ENCODE measurements at places on chromosomes 4 and X. TPM values are rescaled to one million over a fixed set of nuclear protein-coding genes. Genes with fewer than 3 reads are reported as not detected.

DNA sequence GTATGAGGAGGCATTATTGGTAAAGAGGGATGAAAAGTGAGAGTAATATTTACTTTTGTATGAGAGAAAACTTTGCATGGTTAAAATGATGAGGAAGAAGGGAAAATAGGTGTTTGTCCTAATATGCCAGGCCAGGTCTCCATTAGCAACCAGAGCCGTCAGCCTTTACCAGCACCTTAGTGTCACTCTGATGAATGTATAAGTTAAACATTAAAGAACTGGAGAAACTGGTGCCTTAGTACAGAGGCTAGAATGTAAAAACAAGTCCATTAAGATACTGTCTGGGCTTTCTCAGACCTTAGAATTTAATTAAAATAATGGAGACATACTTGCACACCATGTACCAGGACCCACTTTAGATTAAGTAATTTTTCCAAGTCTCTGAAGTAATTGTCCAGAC is 222.3 kb downstream of the FAM47A start:
- H3K4me1 ChIP-seq = no peaks in the 10 kb centered on the region
- no peak overlapping the region for H3K4me3 ChIP-seq
- no peak overlapping the region for H3K27ac ChIP-seq
- H3K36me3 ChIP-seq = no peaks in the 10 kb centered on the region
- no peak for DNase-seq

The DUX4 gene
- not detected for total RNA-seq

DNA sequence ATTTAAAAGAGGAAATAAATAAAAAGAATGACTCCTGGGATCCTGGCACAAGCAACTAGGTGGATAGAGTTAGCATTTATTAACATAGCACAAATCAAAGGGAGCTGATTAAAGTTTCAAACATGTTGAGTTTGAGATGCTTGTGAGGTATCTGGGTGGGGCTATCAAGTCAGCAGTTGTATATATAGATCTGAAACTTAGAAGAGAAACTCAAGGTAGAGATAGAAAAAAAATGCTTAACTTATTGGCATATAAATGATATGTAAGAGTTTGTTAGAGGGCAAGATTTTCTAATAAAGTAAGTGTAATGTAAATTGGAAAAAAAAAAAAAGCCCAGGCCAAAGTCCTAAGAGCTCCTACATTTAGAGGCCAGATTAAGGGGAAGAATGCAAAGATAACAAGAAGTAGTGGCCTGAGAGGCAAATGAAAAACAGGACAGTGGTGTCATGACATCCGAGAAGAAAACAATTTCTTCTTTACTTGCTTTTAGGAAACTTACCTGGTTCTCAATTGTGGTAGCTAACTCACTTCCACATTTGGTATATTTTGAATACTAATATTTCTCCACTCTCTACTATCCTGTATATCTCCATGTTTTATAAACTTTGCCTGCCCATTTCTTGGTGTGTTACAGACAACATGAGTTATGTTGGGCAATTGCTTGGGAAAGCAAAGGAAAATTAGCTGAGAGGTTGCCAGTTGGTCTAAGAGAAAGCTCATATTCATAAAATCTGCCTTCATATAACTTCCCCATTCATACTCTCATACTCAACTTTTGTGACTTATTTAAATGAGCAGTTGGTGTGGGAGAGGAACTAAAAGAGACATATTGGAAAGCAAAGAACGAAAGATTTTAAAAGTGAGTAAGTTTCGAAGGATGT is 169.2 kb downstream of the PARM1 start:
- H3K4me1 ChIP-seq = no peaks in the 10 kb centered on the region
- H3K27ac ChIP-seq = no peak overlapping the region
- DNase-seq = no peak
- H3K36me3 ChIP-seq = no peaks in the 10 kb centered on the region
- H3K27me3 ChIP-seq = no peaks in the 10 kb centered on the region

The ADGRG2 gene
- not detected for total RNA-seq

DNA sequence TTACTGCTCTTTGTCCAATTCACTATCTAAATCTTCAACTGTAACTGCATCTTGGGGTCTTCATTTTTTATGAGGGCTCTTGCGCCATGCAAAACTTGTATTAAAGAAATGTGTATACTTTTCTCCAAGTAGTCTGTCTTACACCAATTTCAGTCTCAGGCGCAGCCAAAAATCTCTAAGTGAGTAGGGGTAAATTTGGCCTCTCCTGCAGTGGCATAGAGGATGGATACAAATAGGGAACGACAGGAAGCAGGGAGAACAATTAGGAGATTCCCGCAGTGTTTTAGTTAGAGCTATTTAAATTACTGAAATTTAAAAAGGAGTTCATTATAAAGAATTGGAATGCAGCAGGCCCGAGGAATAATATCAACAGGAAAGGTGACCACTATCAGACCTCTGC is 30.2 kb downstream of the DMP1 start:
- no peaks in the 10 kb centered on the region for H3K27me3 ChIP-seq
- H3K27ac ChIP-seq = no peak overlapping the region
- no peaks in the 10 kb centered on the region for H3K4me1 ChIP-seq
- DNase-seq = no peak

DNA sequence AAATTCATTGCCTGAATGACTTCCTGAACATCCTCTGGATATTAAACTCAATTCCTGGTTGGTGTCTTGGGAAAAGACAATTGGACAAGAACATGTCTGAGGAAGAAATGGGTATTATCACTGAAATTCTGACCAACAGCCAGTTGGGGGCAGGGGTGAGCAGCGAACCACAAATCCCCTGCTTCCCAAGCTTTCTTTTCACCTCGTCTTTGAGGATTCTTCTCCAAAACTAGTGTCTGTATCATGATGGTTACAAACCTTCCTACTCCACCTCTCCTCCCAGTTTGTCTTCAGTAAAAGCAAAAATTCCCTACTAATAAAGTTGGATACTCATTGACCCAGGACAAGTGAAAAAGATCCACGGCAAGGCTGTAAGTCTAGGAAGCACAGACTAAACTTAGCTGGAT is 48.3 kb upstream of the WDR1 start:
- H3K27me3 ChIP-seq = no peaks in the 10 kb centered on the region
- H3K36me3 ChIP-seq = no peaks in the 10 kb centered on the region
- peaks cover 31% of the 10 kb centered on the region for H3K4me1 ChIP-seq
- H3K27ac ChIP-seq = no peak overlapping the region
- no peak for DNase-seq

DNA sequence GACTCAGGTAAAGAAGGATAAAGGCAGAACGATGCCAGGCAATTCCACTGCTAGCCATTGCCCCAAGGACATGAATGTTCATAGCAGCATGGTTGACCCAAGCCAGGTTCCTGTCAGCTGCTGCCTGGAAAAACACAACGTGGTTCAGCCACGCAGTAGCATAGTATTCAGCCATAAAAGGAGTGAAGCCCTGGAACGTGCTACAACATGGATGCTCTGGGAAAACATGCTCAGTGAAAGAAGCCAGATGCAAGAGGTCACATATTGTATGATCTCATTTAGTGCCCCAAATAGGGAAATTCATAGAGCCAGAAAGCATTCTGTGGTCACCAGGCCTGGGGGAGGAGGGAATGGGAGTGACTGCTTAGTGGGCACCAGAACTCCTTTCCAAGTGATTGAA is 129.8 kb downstream of the GPR143 start:
- peaks cover 2% of the 10 kb centered on the region for H3K36me3 ChIP-seq
- no peak overlapping the region for H3K27ac ChIP-seq
- H3K4me1 ChIP-seq = peaks cover 13% of the 10 kb centered on the region
- no peak for DNase-seq
- H3K27me3 ChIP-seq = no peaks in the 10 kb centered on the region
- H3K4me3 ChIP-seq = no peak overlapping the region

- H3K36me3 ChIP-seq = no peaks in the 10 kb centered on the region
- no peak for DNase-seq
- no peak overlapping the region for H3K27ac ChIP-seq
- H3K27me3 ChIP-seq = no peaks in the 10 kb centered on the region
Observed at GRCh38 chrX:87663421-87663820, 145.8 kb downstream of the KLHL4 start.

- H3K4me1 ChIP-seq = peaks cover 15% of the 10 kb centered on the region
- H3K27me3 ChIP-seq = peaks cover 8% of the 10 kb centered on the region
- H3K36me3 ChIP-seq = no peaks in the 10 kb centered on the region
- DNase-seq = no peak
- no peak overlapping the region for H3K27ac ChIP-seq
- H3K4me3 ChIP-seq = no peak overlapping the region
Observed at GRCh38 chr4:113384600-113384999, 335.1 kb downstream of the ANK2 start.

The CXCL3 gene
- total RNA-seq = not detected

- H3K4me1 ChIP-seq = peaks cover 28% of the 10 kb centered on the region
- no peak for DNase-seq
- H3K4me3 ChIP-seq = no peak overlapping the region
- H3K27ac ChIP-seq = no peak overlapping the region
- no peaks in the 10 kb centered on the region for H3K27me3 ChIP-seq
- H3K36me3 ChIP-seq = peaks cover 2% of the 10 kb centered on the region
Observed at GRCh38 chr4:163554870-163555465, 60.5 kb downstream of the TMA16 start.

The PGAM4 gene
- 0.70 TPM for total RNA-seq

GRCh38 chrX:136211766-136212556 is 39.2 kb downstream of the MAP7D3 start:
- DNase-seq = no peak
- no peak overlapping the region for H3K4me3 ChIP-seq
- H3K27me3 ChIP-seq = no peaks in the 10 kb centered on the region
- no peaks in the 10 kb centered on the region for H3K4me1 ChIP-seq
- no peak overlapping the region for H3K27ac ChIP-seq
- peaks cover 2% of the 10 kb centered on the region for H3K36me3 ChIP-seq

The SSX2B gene
- not detected for total RNA-seq

The RNF150 gene
- total RNA-seq = not detected

The PAGE4 gene
- total RNA-seq = not detected

GRCh38 chrX:153375571-153375970 is 25.6 kb downstream of the PNMA6E start:
- no peak overlapping the region for H3K4me3 ChIP-seq
- no peaks in the 10 kb centered on the region for H3K36me3 ChIP-seq
- DNase-seq = no peak
- H3K4me1 ChIP-seq = peaks cover 10% of the 10 kb centered on the region
- H3K27me3 ChIP-seq = peaks cover 3% of the 10 kb centered on the region
- no peak overlapping the region for H3K27ac ChIP-seq

DNA sequence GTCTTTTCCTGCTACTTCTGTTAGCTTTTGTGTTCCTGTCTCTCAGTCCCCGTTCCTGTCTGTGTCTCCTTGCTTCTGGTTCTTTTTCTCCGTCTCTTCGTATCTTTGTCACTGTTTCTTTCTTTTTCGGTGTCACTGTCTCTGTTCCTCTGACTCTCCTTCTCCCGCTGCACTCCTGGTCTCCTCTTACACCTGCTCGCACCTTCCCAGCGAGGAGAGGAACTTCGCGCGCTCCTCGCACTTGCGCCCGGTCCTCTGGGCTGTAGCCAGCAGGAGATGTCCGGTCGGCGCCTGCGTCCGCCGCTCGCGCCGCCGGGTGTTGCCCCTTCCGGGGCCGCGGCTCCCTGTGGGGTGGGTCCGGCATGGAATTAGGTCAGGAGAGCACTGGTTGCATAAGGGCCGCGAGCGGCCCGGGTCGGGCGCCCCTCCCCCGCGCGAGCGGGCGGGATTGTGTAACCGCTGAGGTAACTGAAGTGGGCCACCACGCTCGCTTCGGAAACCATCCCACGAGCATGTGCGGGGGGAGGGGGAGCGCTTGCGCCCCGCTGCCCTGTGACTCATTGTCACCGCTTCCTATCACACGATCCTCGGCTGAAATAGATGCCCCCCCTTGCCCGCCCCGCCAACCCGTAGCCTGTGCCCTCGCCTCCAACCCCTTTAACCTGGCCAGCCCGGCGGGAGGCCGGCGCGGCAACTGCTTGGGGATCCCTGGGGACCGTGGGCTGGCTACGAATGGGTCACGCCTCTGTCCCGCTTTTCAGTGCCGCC is 1.6 kb downstream of the LONRF3 start:
- peak; percentile 74 for DNase-seq
- peaks cover 5% of the 10 kb centered on the region for H3K27me3 ChIP-seq
- H3K4me3 ChIP-seq = peak overlapping the region; percentile 79
- H3K27ac ChIP-seq = peak overlapping the region; percentile 81
- peaks cover 4% of the 10 kb centered on the region for H3K36me3 ChIP-seq

The GNRHR gene
- total RNA-seq = not detected

The SOX3 gene
- total RNA-seq = not detected

DNA sequence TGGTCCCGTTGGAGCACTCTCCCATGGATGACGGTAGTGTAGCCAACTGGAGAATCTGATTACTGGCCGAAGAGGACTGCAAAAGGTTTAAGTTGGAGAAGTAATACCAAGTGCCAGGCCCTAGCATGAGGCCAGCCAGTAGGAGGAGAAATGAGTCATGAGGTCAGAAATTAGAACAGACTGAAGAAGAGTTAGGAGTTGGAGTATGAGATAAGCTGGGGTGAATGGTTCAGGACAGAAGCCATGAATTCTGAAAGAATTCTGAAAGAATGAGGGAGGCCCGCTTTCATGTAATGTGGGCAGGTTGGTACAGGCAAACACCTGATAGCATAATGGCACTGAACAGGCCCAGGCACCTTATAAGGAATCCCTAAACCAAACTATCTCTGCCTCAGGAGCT is 18.4 kb upstream of the STK26 start:
- H3K4me1 ChIP-seq = peaks cover 26% of the 10 kb centered on the region
- no peaks in the 10 kb centered on the region for H3K36me3 ChIP-seq
- no peaks in the 10 kb centered on the region for H3K27me3 ChIP-seq
- DNase-seq = no peak
- H3K4me3 ChIP-seq = no peak overlapping the region
- no peak overlapping the region for H3K27ac ChIP-seq

The GRIA3 gene
- total RNA-seq = not detected

GRCh38 chrX:137847376-137847775 is 281.4 kb downstream of the ZIC3 start:
- DNase-seq = no peak
- no peak overlapping the region for H3K27ac ChIP-seq
- H3K36me3 ChIP-seq = no peaks in the 10 kb centered on the region
- no peaks in the 10 kb centered on the region for H3K4me1 ChIP-seq
- no peak overlapping the region for H3K4me3 ChIP-seq
- H3K27me3 ChIP-seq = no peaks in the 10 kb centered on the region

Data from activated CD4-positive, alpha-beta memory T cell treated with anti-CD3 and anti-CD28 coated beads for 36 hours (primary cell).